NCI-H1092 (cell line): ENCODE measurements at places on chromosomes 12 and 14.

DNA sequence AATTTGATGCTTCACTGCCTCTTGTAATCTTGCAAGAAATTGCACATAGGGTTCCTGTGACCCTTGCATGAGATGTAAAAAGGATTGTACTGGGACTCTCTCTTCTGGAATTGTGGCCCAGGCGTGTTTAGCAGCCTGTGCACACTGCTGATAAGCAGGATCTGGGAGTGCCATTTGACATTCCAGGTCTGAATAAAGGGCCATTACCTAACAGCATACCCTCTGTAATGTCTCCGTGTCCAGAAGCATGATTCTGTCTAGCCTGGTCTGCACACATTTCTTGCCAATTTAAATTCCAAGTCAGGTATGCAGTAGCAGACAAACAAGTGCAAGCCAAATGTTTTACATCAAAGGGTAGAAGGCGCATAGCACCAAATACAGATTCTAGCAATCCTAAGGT lies 18.1 kb upstream of the MAPKAPK5 start:
- no peak for DNase-seq

DNA sequence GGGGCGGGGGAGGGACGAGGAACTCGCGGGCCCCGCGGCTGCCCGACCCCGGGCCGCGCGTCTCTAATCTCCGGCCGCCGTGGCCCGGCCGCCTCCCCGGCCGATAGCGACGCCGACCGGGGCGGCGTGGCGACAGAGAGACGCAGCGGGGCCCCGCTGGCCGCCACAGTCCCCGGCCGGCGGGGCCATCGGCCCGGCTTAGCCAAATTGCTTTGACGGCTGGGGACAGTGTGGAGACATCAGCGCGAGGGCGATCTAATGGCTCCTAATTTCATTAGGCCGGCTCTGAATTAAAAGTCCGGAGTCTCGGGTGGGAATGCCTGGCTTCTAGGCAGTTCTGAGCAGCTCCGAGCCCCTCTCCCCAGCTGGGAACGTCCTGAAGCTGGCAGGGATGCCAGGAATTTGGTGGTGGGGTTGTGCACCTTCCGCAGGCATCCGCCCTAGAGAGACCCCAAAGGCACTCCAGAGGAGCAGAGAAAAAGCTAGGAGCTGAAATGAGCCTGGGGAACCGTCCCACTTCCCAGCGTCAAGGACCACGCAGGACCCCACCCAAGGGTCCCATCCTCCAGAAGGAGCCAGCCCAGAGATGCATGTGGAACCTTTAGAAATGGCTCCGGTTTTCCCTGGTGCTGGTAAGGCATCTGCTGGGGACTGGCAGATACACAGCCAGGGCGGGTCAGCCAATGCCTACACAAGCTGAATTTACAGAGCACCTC lies 9.6 kb downstream of the TBX5 start:
- DNase-seq = no peak

GRCh38 chr12:111599453-111600204 lies 514 bp upstream of the ATXN2 start:
- peak; percentile 81 for DNase-seq

GRCh38 chr12:123344086-123344485 lies 20.6 kb downstream of the SBNO1 start:
- DNase-seq = no peak

DNA sequence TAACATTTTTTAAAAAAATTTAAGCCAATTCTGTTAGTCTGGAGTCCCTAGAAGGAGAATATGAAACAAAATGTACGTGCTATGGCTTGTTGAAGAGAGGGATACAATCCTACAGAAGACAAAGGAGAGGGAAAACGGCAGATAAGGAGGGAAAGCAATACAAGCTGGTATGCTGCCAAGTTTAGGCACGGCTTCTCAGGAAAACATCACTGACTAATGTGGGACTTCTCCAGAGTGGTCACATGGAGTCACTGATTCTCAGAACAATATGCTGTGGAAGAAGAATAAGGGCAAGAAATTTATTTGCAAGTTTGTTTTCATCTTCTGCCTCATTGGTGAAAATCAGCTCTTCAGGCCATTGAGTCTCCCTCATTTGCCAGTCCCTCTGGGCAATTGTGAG lies 22.9 kb upstream of the NR1H4 start:
- DNase-seq = no peak

GRCh38 chr12:19144985-19145384 lies 15.5 kb downstream of the PLEKHA5 start:
- no peak for DNase-seq

DNA sequence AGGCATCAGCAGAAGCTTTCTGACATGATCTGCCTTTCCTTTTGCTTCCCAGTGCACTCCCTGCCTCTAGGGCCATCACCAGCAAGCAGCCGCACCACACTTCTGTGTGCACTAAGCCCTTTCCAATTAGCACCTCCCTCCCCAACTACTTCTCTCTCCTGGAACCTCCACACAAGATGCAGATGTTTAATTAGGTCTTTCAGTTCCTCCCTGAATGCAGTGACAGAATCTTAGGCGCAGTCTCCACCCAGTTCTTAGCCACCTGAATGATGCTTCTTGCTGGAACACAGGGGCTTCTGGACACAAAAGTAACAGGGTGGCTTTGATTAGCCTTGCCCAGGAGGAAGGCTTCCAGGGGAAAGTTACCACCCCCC lies 32.9 kb downstream of the NIN start:
- DNase-seq = no peak

DNA sequence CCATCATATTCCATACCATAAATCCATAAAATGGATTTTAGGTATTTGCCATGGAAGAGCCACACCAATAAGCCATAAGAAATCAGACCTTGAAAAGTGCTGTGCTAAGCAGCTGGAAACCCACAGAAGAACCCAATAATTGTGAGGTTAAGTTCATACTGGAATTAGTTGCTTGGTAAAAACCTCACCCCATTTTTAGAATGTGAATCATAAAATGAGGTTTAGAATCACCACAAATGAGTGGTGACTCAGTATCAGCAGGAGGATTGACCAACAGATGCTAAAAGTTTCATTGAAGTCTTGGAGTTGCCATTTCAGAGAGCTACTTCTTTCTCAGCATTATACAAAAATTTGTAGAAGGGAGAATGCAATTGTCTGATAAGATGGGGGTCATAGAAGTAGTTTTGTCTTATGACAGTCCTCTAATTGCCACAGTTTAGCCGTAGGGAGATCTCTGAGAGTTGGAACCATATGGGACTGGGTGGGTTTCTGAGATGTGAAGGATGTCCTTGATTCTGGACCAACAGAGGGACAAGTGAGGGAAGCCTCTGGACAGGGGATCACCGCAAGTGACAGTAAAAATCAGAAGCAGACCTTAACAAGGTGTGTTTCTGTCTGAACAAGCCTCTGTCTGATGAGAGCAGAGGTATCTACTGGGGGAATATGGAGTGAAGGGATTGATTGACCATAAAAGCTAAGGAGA lies 1.4 kb upstream of the STON2 start:
- no peak for DNase-seq

DNA sequence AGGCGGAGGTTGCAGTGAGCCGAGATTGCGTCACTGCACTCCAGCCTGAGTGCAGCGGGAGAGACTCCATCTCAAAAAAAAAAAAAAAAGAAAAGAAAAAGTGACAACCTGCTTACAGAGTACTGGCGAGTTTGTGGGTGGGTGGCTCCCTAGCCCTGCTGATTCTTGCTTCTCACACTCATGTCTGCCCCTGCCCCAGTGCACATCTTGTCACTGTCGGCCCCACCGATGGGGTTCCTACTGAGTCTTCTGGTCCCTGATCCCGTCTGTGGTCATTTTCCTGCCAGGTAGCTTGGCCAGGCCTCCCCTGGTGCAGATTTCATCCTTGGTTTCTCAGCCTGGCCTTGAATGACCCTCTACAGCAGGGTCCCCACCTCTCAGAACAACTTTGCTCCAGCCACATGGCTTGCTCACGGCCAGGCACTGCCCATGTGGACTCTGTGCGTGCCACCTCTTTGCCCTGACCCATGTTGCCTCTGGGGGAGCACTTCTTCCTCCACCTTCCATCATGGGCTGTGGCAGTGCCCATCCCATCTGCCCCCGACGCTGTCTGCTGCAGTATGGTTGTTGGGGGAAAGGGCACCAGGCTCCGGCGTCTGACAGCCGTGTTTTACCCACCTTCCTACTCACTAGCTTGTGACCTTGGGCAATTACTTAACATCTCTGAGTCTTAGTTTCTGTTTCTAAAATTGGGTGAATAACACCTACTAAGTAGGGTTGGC lies 2.1 kb upstream of the PTPN6 start:
- DNase-seq = no peak

GRCh38 chr14:92755495-92755894 lies 7.1 kb upstream of the LGMN start:
- DNase-seq = no peak

GRCh38 chr14:81464253-81465002 lies 64.3 kb upstream of the STON2 start:
- DNase-seq = peak; percentile 19

- DNase-seq = no peak
These were observed 21.9 kb upstream of the PTGR2 start for GRCh38 chr14:73829526-73830431.

DNA sequence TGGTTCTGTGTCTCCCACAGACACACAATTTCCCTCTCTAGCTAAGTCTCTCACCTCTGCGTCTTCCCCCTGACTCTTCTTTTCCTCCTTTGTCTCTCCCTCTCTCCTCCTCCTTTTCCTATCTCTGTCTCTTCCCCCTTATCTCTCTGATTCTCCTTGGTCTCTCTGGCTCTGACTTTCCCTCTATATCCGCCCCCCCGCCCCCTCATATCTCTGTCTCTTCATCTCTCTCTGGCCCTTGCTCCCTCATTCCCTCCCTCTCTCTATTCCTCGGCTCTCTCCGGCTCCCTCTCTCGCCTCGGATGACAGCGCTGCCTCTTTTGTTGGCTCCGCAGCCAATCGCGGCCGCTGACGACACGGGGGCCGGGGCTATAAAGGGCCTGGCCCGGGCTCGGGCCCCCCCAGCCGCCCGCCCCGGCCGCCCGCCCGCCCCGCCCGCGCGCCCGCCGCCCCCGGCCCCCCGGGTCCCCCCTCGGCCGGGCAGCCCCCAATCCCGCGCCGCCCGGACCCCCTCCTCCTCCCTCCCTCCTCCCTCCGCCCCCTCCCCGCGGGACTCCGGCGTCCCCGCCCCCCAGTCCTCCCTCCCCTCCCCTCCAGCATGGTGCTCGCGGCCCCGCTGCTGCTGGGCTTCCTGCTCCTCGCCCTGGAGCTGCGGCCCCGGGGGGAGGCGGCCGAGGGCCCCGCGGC lies at the start of gene GDF11:
TSS of gene GDF11 (plus strand) at position 404 of the 687 bp plus-strand sequence. CDS start at position 599, 195 bp downstream.
- peak; percentile 82 for DNase-seq

- DNase-seq = no peak
These were observed 87.3 kb upstream of the PLEKHA5 start for GRCh38 chr12:19042221-19042620.

GRCh38 chr12:97567619-97568110 lies 105.1 kb downstream of the RMST start:
- DNase-seq = no peak
